ENCODE measurements at places on chromosomes 5 and 9. TPM values are rescaled to one million over a fixed set of nuclear protein-coding genes. Genes with fewer than 3 reads are reported as not detected.
A peak's percentile ranks its signal among the peaks of the same experiment; 100 is the strongest.

GHR gene
- 1.6 TPM for total RNA-seq

- DNase-seq, result peak; percentile 2
These were observed 252.8 kb downstream of the FBXL7 start for GRCh38 chr5:15752663-15753285.

GRCh38 chr5:122743261-122743660 is 31.6 kb upstream of the SNX2 start:
- DNase-seq, result no peak

- DNase-seq, result peak; percentile 30
These were observed 368 bp downstream of the SH3TC2 start for GRCh38 chr5:149062371-149063016.

All from frontal cortex (tissue), 4 donors.